Osteocyte (in vitro differentiated cells): ENCODE measurements at places on chromosomes 1 and 21. TPM values are rescaled to one million over a fixed set of nuclear protein-coding genes. Genes with fewer than 3 reads are reported as not detected.

The CYP4Z1 gene
- total RNA-seq: not detected in 2 replicates

The C1QTNF12 gene
- total RNA-seq: 3.6 and 3.8 TPM in 2 replicates

The JAK1 gene
- total RNA-seq: 103 TPM in 2 replicates

The MATN1 gene
- 0.39 and 0.99 TPM in 2 replicates for total RNA-seq

The GPR3 gene
- 0.50 and 0.56 TPM in 2 replicates for total RNA-seq

The SMPDL3B gene
- total RNA-seq: not detected in 2 replicates

The BTBD19 gene
- 39.1 and 51.2 TPM in 2 replicates for total RNA-seq

The SERPINC1 gene
- total RNA-seq: 0.40 TPM in 1 of 2 replicates, not detected in the other

The KRTAP19-3 gene
- not detected in 2 replicates for total RNA-seq

The LCE2B gene
- total RNA-seq: not detected in 2 replicates

The KDM5B gene
- total RNA-seq: 152 and 157 TPM in 2 replicates

The SYPL2 gene
- 0.59 and 1.1 TPM in 2 replicates for total RNA-seq

The KCND3 gene
- 2.1 TPM in 2 replicates for total RNA-seq
